ENCODE measurements at places on chromosomes 6 and 20.

- DNase-seq, result no peak
Observed at GRCh38 chr6:106736502-106736901, 107.1 kb downstream of the QRSL1 start.

DNA sequence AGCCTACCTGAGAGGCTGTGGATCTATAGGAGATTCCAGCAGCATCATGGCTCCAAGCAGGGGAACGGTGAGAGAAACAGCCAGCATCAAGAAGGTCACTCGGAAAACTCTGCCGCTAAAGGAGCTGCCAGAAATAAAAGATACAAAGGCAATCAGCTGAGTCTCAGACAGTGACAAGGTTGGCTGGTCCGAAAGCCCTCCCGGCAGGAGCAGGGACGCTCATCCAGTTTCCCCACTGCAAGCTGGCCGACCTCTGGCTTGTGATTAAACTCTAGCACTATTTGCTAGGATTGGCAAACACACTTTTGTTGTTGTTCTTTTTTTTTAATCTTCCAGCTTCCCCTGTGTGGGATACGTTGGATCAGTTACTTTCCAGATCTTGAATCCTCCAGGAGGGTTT, 8.7 kb downstream of the APMAP start:
- DNase-seq, result no peak

- no peak for DNase-seq
Observed at GRCh38 chr20:56750430-56750829, 121.3 kb downstream of the TFAP2C start.

- peak; percentile 20 for DNase-seq
Observed at GRCh38 chr20:51529758-51530157, 12.8 kb downstream of the NFATC2 start.

DNA sequence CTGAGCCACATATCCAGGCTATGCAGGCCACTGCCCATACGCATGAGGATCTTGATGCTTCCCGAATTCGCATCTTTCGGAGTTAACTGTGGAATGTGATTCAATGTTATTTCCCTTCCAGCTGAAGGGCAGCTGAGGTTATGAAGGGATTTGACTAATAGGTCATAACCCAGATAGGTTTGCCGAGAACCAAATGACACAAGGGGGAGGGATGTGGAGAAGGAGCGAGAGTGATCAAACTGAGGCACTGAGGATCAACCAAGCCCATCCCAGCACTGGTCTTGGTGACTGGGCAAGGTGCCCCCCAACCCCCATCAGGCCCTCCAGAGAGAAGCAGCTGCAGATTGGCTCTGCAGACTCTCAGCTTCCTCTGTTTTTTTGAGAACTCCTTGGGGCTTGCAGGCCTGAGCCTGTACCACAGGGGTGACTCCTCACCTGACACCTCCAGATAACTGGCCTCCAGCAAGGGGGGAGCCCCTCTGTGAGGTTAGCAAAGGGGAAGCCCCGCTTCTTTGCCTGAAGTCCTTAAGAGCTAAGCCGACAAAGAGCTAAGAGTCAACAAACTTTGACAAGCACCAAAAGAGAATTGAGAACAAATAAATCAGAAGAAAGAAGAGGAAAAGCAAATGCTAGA, 185.9 kb downstream of the PDE7B start:
- DNase-seq, result no peak

- DNase-seq, result no peak
Observed at GRCh38 chr6:149093643-149094042, 223.9 kb upstream of the TAB2 start.

DNA sequence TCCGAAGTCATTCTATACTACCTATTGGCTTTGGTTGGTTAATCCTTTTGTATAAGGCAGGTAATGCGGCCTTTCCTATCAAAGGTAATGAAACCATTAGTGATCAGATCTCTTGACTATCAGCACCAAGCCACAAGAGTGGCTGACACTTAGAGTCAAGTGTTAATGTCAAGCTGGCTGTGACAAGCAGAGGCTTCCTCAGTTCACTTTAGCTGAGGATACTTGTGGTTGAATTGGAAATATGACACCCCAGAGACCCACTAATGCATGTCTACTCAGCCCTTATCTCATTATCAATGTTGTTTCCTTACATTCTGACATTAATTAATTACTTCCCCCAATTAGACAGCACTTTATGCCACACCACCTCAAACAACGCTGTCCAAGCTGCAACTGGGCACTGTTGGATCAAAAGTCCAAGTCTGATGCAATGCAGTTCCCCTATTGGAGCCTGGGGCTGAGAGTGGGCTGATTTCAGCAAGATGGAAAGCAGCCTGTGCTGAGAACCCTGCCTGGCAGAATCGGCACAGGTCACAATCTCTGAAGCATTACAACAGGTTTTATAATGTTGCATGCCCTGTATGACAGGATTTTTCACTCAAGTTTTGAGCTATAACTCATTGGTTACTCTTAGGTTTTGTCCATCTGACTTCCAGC, 273.5 kb downstream of the COL12A1 start:
- no peak for DNase-seq

DNA sequence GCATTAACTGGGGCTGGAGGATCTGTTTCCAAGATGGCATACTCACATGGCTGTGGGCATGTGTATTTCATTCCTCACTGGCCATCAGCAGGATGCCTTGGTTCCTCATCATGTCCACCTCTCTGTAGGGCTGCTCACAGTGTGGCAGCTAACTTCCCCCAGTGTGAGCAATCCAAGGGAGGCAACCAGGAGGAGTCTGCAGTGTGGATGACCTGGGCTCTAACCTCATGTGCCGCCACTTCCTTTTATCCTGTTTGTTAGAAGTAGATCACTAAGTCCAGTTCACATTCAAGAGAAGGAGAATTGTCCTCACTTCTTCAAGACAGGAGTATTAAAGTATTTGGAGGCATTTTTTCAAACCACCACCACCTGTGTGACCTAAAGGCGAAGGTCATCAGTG, 54.4 kb downstream of the MTHFD1L start:
- DNase-seq, result no peak

- DNase-seq, result no peak
Observed at GRCh38 chr20:36745234-36745926, 510 bp downstream of the NDRG3 start.

DNA sequence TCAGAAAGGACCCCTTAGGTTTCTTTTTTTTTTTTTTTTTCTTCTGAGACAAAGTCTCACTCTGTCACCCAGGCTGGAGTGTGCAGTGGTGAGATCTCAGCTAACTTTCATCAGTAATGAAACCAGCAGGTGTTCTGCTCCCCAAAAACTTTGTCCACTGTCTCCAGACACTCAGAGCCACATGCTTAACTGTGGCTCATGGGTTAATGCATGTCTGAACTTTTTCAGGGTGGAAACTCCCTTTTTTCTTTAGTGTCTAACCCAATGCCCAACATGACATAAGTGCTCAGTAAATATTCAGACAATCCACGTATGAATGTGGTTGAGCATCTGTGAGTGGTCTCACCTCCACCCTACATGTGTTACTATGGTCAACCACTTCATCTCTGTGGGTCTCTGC, 45.4 kb downstream of the MYB start:
- DNase-seq, result no peak

DNA sequence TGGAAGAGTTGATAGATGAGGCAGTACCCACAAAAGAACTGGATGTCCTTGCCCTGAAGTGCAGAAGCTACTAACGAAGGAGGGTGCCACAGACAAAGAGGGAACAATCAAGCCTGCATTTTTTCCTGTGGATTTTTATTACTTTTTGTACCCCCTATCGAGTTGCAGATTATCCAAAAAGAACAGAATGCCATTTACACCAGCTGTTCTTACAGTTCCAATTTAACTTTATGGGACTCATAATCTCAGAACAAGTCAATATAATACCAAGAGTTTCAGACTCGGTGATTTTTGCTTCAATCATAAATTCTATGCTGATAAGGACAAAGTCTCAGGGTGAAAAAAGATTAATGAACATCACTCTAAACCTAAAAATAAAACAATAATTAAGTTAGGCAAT, 4.0 kb upstream of the CNKSR3 start:
- no peak for DNase-seq

- no peak for DNase-seq
Observed at GRCh38 chr20:16710781-16711180, 19.0 kb upstream of the SNRPB2 start.

DNA sequence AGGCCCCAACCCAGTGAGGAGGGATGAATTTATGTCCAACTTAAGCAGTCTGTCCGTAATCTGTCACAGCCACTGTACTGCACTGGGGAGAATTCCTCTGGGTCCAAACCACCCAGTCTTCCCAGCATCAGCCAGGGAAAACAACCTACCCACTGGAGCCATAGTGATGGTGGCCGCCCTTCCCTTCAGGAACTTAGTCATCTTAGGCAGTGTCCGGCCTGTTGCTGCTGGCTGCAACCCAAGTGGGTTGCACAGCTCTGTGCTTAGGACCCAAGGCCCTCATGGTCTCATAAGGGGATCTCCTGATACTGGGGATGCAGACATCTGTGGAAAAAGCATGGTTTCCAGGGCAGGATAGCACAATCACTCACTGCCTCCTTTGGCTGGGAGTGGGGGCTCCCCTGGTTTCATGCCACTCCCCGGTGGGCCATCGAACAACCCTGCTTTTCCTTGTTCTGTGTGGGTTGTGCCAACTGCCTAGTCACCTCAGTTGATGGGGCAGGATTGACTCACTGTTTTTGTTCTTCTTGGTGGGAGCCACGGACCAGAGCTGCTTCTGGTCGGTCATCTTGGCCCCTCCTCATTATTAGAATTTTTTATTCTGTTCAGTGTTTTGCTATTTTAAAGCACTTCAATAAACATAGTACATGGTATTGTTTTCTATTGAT, 591.9 kb downstream of the DOK5 start:
- DNase-seq, result no peak

GRCh38 chr20:63691711-63692435, 4.6 kb upstream of the TNFRSF6B start:
- DNase-seq, result no peak

DNA sequence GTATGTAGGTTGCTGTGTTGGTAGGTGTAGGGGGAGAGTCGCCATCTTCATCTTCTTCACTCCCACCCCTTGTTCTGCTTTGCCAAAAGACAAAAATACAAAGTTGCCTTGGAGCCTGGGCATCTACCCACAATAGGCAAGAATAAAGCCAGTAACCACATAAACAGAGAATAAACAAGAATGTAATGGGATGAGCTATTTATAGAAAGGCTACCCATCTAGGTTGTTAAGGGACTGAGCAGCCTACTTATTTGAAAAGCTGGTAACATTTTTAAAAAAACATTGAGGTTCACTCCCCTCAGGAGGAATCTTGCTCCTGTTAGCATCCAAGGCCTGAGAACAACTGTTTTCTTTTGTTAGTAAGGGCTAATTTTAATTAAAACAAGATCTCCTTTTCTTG, 301.4 kb upstream of the STXBP5 start:
- DNase-seq, result no peak

GRCh38 chr6:106390088-106390487, 29.6 kb downstream of the CRYBG1 start:
- no peak for DNase-seq

DNA sequence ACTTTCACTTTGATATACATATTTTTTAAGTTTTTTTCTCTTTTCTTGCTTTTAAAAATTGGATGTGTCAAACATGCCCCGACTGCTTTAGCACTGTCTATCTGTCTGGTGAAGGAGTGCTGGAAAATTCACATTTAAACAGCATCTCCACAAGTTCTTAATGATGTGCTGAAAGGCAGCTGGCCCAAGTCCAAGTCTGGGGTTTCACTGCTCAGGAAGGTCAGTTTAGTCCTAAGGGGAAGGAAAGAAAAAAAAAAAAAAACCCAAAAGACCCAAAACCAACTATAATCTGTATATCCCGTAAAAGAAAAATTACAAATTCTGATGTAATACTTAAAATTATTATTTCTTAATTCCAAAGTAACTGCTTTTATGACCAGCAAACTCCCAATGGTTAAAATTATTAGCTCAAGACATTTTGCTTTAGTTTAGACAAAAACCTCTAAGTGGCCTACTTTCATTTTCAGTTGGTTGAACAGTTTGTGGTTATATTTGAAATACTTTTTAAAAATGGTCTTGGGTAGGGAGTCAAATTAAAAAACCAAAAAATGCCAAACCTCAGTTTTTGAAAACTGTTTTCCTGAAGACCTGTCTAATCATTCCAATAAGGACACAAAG, 79.5 kb upstream of the PREP start:
- DNase-seq, result no peak

GRCh38 chr6:122749451-122750050, 30.0 kb upstream of the FABP7 start:
- no peak for DNase-seq

- no peak for DNase-seq
Observed at GRCh38 chr6:10791673-10792072, 44.1 kb downstream of the TMEM14B start.

- DNase-seq, result peak; percentile 20
Observed at GRCh38 chr20:34824452-34824805, 1.0 kb downstream of the NCOA6 start.

GRCh38 chr20:21453690-21454089, 56.4 kb upstream of the NKX2-4 start:
- no peak for DNase-seq

- no peak for DNase-seq
Observed at GRCh38 chr20:16049529-16050093, 523.6 kb downstream of the KIF16B start.

- DNase-seq, result no peak
Observed at GRCh38 chr6:137724495-137725211, 142.4 kb upstream of the TNFAIP3 start.

Measured in activated naive CD4-positive, alpha-beta T cell (primary cell).